ENCODE measurements at places on chromosomes 4 and X.
A peak's percentile ranks its signal among the peaks of the same experiment; 100 is the strongest.

DNA sequence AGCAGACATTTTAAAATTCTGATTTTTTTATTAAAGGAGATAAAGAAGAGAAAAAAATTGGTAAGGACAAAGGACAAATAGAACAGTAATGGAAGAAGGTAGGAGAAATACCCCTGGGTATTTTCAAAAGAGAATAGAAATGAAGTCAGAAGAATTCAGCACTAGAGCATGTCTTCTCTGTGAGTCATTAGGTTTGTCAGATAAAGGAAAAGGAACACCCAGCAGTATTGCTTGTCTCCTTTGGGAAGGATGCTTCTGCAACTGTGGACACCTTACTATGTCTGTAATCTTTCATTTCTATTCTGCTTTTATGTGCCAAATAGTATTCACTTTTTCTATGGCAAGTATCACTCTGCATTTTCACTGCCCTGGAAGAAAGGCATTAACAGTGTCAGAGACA lies 24.0 kb upstream of the PCDH7 start:
- no peak for DNase-seq

DNA sequence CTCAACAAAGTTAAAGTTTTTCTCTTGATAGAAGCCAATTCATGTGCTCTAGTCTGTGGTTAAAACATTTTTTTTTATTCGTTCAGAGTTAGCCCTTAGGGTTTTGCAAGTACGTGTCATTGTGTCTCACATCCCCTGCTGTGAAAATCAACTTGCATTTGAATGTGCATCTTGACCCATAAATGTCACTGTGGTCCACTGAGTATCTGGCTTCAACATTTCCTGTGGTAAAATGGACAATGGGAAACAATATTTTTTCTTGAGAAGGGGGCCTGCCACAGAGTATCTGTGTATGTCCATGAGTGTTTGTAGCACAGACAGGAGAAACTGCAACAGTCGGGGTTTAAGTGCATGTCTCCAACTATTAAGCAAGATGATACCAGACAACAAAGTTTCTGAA lies 554.8 kb upstream of the TENM3 start:
- no peak for DNase-seq

DNA sequence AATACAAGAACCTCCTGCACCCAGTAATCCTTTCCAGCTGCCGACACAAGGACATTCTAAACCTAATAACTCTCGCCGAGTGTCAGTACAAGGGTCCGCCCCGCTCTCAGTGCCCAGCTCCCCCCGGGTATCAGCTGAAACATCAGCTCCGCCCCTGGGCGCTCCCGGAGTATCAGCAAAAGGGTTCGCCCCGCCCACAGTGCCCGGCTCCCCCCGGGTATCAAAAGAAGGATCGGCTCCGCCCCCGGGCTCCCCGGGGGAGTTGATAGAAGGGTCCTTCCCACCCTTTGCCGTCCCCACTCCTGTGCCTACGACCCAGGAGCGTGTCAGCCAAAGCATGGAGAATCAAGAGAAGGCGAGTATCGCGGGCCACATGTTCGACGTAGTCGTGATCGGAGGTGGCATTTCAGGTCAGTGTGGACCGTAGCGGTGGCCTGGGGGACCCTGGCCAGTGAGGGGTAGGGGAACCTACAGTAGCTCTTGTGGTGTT lies at the start of gene MAOA:
Gene MAOA (plus strand): TSS at position 295 of the 490 bp plus-strand sequence. CDS start 43 bp downstream, at position 338.
- DNase-seq = peak; percentile 64

- DNase-seq = peak; percentile 59
Measured at GRCh38 chr4:25313201-25313895, 774 bp downstream of the ZCCHC4 start.

DNA sequence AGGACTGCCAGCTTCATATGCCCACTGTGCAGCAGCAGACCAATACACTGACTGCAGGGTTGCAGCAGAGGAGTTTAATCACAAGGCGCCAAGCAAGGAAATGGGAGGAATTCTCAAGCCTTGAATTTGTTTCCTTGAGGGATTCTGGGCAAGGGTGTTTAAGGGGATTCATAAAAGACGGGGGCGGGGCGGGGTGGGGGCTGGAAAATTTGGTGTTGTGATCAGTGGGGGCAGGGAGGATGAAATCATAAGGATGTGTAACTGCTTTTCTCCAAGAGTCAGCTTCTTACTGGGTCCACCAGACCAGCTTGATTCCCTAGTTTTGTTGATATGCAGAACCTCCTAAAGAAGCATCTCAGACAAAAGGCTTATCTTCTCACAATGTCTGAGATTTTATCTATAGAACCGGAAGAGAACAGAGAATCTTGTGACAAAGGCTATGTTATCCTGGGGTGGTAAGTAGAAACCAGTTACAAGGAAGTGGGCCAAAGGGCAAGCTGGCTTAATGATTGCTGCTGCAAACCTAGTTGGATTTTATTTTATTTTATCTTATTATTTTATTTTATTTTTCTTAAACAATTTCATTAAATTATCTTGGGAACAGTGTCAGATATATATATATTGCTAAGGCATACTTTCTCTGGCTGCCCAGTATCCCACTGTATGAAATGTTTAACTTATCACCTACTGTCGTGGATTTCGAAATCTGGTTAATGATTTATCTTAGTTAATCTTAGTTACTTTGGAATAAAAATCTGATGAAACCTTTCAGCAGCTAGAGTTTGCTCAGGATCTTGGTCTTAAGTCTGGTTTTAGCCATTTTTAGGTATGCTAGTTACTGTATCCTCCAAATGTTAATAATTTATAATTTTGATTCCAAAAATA lies 276.4 kb downstream of the RPA4 start:
- DNase-seq = no peak
